ENCODE measurements at places on chromosomes 2 and 18.

GRCh38 chr2:191299010-191299409 is 53.8 kb downstream of the MYO1B start:
- DNase-seq, result no peak

DNA sequence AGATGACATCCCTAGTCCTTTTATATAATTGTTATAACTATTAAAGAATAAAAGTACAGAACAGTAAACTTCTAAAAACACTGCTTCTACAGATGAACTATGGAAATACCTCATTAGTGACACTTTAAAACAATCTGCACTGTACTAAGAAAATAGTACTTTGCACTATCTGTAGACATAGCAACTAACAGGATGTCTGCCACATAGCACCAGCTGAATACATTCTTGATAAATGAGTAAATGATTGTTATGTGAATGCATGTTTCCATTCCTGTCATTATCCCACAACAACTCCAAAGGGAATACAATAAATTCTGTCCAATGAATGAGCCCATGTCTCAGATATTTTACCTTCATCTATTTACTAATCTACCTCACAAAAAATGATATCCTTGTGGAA is 115.3 kb upstream of the SLC35G4 start:
- no peak for DNase-seq

DNA sequence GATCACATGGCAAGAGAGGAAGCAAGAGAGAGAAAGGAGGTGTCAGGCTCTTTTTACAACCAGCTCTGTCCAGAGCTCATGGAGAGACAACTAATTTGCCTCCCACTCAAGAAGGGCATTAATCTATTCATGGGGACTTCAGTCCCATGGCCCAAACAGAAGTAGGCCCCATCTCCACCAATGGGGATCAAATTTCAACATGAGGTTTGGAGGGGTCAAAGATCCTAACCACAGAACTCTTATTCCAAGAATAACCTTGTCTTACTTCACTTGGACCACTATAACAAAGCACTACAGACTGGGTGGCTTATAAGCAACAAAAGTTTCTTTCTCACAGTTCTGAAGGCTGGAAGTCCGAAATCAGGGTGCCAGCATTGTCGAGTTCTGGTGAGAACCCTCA is 31.8 kb downstream of the GRB14 start:
- DNase-seq, result no peak

DNA sequence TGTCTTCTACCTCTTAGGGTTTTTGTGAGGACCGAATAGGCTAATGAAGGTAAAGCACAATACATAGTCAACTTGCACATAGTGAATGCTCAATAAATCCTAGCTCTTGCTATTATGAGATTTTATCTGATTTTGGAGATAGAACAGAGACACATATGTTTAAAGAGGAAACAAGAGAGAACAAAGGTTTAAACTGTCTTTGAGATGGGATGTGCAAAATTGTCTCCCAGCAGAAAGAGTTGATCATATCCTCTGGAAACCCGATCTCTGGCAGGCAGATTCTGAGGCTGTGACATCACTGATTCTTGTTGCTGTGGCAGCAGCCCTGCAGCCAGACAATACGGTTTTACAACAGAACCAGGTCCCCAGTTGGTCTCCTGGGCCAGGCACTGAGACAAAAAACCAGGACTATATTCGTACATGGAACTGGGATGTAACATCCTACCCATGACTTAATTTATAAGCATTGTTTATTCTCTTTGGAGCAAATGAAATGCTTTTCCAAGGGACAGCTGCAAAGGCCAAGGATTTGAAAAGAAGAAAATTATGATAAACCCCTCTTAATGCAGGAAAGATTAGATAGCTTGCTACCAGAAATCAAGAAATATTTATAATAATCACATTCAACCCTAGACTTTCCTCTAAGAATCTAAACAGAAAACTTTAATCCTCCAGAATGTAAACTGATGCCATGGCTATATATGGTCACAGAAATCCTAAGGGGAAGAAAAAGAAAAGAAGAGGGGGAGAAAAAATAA is 80.2 kb downstream of the SLC8A1 start:
- DNase-seq, result peak; percentile 43

DNA sequence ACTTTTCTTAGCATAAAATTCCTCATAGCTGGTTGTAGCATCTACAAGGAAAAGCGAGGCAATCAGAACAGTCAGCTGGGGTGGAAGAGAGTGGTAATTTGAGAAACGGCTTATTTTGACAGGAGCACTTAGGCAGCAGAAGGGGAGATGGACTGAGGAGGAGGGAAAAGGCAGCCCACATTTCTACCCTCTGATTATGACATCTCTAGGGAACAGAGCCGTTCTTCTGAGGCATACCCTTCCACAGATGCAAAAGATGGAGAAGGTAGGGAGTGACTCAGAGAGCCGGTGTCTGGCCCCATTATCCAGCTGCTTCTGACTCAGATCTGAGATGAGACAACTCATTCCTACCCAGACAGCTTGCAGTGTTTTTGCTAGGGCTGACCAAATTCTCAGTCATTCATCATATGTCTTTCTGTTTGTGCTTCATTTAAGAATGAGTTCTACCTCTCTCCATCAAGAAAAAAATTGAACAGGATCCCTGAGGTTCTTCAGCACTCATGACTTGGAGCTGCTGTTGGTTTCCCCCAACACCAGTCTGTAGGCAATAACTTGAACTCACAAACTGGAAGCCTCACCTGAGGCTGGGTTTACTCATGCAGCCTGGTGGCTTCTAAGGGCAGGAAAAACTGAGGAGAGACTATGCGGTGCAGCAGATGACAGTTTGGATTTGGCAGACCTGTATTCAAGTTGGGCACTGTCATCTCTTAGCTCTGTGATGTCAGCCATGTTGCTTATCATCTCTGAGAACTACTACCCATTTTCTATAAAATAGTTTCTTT is 15.9 kb upstream of the SEC11C start:
- no peak for DNase-seq

DNA sequence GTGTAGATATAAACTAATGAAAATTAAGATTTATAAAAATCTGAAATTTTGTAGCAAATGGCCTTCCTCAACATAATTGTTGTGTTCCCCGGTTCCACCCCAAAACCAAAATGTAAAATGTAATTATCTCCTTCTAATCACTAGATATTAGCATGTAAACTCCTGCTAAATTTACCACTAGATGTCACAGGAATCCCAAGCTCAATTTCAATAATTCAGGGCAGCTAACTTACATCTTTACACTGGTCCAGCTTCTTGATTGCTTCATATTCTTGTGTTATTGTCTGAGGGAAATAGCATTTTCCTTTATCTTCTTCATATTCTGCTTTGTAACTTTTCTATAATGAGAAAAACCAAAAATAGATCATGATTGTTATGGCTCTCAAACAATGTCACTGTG is 42.6 kb downstream of the NEB start:
- DNase-seq, result no peak

- no peak for DNase-seq
These were observed 4.6 kb upstream of the LAMA3 start for GRCh38 chr18:23684515-23685197.

DNA sequence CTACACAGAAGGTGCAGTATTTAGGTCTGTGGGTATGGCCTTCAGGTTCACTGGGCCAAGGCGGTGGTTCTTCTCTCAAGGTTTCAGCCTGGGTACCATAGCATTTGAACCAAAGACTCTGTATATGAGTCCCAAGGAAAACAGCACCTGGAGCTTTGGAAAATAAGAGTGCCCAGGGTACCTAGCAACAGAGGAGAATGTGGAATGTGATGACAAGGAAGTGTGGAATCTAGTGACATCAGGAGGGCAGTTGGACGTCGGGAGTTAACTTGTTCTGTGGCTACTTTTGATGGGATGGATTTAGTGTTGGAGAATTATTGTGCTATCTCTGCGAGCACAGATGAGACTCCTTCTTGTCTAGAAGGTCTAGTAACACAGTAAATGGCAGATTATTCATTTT is 201.2 kb downstream of the NOL4 start:
- DNase-seq, result no peak

DNA sequence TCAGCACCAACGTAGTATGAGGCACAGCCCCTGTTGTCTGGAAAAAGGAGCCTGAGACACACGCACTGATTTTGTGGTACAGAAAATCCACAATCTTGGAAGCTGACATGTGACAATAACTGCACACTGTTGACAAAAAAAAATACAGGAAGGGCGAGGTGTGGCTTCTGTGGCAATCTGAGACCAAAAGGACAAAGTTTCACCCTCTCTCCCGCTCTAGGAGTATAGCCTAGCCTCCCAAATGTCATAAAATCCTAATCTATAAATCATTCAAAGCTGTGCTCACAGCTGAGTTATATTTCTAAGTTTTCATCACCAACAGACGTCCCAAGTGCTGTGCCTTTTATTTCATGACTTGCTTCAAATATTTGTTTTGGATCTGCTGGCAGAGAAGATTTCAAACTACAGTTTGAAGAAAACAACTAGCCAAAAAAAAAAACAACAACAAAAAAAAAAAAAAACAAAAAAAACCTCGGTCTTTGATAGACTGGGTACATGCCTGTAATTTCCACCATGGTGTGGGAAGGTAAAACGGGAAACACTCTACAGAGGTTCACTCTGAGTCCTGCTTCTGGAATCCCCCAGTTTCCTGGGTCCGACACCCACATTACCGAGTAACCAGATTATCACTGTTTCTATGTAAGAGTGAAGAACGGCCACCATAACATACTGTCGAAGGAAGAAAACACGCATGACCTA is 61.0 kb downstream of the C2orf76 start:
- DNase-seq, result no peak

DNA sequence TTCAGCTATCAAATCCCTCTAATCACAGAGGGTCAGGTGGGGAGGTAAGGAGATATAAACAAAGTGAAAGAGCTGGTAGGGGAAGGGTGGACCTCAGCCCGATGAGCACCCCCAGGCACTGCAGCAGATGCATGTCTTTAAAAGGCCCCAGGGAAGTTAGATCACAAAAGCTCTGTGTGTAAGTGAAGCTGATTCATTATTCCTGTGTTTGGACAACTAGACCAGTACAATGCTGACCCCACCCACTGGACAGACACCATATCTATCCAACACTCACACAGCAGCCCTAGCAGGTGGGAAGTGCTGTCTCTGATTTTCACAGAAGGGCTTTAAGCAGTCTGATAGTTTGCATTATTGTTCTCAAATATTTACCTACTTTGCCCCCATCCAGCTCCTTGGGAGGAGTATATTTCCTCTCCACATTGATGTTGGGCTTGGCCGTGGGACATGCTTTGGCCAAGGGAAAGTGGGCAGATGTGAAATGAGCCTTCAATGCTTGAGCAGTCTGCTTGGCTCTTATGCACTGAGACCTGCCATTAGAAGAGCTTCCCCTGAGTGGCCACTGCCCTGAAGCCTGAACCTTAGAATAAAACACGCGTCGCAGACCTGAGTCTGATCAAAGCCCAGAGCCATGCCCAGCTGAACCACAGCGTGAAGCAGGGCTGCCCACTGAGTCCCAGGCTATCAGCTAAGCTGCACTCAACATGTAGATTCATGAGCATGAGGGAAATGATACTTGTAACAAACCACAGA is 111.4 kb downstream of the COPS8 start:
- DNase-seq, result peak; percentile 34

GRCh38 chr2:235820571-235820970 is 326.7 kb downstream of the AGAP1 start:
- DNase-seq, result no peak

DNA sequence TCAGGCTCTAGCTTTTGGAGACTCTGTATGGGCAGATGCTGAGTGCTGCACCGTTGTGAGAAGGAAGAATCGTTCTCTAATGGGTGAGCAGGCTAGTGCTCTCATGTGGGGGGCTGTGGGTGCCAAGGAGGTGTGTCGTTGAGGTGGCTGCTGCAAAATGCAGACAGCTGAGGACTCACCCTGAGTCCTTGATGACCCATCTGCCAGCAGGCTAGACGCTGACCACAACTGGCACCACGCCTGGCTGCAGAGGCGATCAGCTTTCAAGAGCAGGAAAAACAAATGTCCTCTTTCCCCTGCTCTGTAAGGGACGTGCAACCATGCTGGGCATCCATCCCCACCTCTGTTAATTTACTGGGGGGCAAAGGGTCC is 48.2 kb downstream of the HAUS1 start:
- no peak for DNase-seq

DNA sequence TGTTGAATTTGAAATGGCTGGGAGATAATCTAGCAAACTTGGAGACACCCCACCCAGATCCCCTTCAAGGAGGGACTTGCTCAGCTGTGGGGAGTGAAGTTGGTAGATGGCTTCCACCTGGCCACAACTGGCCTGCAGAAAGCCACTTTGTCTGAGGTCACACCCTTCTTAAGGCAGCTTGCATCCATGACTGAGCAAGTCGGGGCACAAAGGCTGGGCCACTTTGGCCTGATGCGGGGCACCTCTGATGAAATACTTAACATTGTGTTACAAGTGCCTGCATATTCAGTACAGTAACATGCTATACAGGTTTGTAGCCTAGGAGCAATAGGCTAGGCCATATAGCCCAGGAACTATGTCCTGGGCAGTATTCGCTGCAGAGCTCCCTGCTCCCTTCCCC is 13.4 kb upstream of the RPL37A start:
- no peak for DNase-seq

GRCh38 chr18:44521668-44522022 is 159.0 kb upstream of the SETBP1 start:
- DNase-seq, result no peak

GRCh38 chr2:177244244-177244771 is 20.2 kb downstream of the NFE2L2 start:
- DNase-seq, result no peak

- no peak for DNase-seq
These were observed 72.3 kb upstream of the TWIST2 start for GRCh38 chr2:238775591-238775990.

GRCh38 chr18:63987743-63988142 is 17.9 kb downstream of the SERPINB8 start:
- no peak for DNase-seq

DNA sequence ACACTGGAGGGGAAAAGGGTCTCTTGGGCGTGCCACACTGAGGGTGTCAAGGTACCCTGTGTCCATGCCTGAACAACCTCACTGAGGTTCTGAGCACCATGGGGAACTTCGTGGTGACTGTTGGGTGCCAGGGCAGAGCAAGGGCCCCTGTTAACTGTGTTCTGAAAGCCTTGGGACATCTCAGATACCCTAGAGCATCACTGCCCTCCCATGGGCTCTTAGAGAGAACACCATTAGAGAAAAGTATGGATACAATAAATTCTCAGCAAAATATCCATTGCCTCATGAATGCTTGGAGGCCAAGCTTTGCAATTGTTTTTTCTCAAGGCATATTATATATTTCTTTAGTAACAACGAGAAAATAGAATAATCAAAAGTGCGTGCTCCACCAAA is 488.5 kb upstream of the NRP2 start:
- no peak for DNase-seq

GRCh38 chr2:7292154-7292691 is 375.0 kb downstream of the RNF144A start:
- DNase-seq, result no peak

DNA sequence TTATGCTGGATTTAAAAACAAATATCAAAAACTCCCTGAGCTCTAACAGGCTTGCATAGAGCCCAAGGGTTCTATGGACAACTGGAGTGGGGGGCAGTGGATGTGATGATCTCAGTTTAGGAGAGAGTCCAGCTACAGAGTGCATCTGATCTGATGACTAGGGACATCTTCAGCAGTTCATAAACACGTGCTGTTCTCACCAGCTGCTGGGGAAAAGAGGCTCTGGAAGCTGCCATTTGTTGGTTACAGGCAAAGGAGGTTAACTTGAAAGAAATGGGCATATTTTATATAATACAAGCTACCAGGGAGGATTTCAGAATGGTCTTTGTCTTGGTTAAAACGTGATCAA is 36.0 kb upstream of the ZNF396 start:
- DNase-seq, result no peak

- peak; percentile 20 for DNase-seq
These were observed 264.7 kb downstream of the TCF4 start for GRCh38 chr18:55323051-55323994.

GRCh38 chr18:58536534-58537271 is 92.2 kb downstream of the ALPK2 start:
- DNase-seq, result no peak

- DNase-seq, result no peak
These were observed 53.3 kb upstream of the ZBTB7C start for GRCh38 chr18:48462510-48462909.

Data from NCI-H2081 (cell line).